ENCODE measurements at places on chromosomes 5 and 9.

DNA sequence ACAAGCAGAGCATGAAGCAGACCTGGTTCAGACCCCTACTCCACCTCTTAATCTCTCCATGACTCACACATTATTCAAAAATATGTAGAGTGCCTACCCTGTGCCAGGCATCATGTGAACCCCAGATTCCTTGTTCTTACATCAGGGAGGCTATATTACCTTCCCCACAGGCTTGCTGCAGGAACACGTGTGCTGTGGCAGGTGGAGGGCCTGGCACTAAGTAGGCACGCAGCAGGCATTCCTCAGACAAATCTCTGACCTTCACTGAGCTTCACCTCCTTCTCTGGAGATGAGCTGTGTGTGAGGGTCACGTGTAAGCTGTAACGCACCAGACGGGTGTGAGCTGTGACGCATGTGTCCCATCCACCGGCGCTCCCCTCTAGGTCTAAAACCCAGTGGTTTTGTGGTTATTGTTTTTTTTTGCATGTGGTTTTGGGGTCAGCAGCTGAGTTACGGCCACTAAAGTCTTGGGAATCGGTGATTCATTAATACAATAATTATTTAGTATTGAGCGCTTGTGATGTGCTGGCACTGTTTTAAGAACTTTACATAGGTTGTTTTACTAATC, 30.3 kb downstream of the ANGPTL2 start:
- no peaks in the 10 kb centered on the region for H3K36me3 ChIP-seq
- H3K27me3 ChIP-seq, result no peaks in the 10 kb centered on the region
- H3K27ac ChIP-seq, result no peak overlapping the region
- no peak overlapping the region for H3K4me3 ChIP-seq

DNA sequence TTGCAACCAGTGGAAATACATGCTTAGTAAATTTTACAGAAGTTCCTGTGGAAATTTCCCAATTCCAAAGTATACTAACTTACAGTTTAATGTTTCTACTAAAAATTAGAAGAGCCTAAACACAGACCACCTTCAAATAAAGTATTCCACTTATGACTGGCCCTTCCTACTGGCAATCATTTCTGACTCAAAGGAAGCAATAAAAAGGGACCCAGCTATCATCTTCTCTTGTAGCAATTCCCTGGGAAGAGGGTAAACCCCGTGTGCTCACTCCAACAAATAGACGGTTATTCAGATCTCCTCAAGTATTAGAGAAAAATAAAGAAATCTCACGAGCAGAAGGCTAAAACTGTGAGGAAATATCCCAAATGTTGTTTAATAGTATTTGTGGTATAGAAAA, 43.3 kb downstream of the GOLPH3 start:
- H3K4me1 ChIP-seq, result peaks cover 22% of the 10 kb centered on the region
- no peak overlapping the region for H3K4me3 ChIP-seq
- peak overlapping the region; percentile 1 for H3K27ac ChIP-seq
- no peak for DNase-seq
- H3K36me3 ChIP-seq, result peaks cover 66% of the 10 kb centered on the region
- no peaks in the 10 kb centered on the region for H3K27me3 ChIP-seq

DNA sequence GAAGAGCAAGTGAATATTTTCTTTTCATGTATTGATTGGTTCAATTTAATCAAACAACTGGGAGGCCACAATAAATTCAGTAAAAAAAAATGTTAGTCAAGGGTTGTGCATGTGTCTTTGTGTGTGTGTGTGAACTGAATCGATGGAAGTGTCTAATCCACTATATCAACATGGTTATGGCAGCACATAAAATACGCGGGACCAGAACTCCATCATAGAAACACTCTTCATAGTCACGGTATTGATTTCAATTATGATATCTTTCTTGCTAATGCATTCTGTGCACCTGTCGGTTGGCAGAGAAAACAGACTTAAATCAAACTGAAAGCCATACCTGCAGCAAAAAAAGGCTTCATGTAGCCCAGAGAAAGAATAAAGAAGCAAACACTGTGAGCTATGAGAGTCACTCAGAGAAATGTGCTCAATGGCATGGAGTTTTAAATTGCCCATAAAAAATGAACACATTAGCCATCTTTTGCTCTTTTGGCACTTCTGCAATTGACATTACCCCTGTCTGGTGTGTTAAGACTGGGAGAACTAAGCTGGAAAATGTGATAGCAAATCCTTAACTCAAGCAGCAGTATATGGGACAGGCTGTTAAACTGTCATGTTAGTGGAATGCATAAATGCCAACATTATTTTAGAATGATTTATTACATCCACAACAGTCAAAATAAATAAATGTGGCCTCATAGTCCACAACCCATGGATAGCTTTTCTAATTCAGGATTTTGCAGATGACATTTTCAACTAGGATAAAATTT, 642.4 kb upstream of the C9orf72 start:
- no peak overlapping the region for H3K27ac ChIP-seq
- H3K4me3 ChIP-seq, result no peak overlapping the region
- no peaks in the 10 kb centered on the region for H3K4me1 ChIP-seq
- H3K36me3 ChIP-seq, result no peaks in the 10 kb centered on the region
- H3K27me3 ChIP-seq, result no peaks in the 10 kb centered on the region

DNA sequence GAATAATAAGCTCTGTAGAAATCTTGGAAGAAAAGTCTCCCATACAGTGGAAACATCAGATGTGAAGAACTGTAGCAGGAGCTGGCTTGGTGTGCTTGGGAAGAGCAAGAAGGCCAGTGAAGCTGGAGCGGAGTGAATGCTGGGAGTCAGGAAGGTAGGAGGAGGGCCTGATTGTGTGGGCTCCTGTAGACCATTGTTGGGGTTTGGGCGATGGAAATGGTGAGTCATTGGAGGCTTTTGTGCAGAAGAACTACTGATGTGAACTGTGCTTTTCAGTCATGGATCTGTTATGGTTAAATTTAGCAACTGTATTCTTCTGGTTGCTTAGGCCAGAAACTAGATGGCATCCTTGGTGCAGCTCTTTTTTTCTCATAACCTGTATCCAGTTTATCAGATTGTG, 2.3 kb downstream of the ICE1 start:
- H3K4me1 ChIP-seq, result peaks cover 13% of the 10 kb centered on the region
- no peak for DNase-seq
- no peaks in the 10 kb centered on the region for H3K27me3 ChIP-seq

DNA sequence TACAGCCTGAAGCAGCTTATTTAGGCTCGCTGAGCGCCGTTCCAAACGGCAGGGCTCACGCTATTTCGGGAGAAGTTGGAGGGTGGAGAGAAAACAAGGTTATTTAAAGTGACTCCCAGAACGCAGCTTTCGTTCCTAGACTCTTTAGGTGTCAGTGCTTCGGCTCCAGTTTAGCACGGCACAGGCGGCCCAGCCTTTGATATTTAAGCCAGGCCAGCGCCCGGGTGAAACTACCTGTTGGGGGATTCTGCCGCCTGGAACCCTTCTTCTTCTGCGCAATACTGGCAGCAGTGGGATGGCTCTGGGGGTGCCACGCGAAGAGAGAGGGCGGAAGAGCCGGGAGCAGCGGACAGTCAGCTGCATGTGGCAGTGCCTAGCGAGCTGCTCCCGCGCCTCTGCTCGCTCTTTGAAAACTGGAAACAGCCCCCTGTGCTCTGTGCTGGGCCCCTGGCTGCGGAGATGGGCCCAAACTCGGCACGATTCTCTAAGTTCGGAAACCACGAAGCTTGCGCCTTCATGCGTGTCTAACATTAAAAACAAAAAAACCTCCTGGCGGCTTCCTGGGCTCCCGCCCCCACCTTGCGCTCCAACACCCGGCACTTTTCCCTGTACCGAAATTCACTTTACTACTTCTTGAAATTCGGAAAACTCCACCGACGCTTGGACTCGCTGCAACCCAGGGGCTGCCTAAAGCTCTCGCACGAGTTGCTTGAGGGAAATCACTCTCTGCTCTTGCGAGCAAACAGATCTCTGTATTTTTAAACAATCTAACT, 34.6 kb upstream of the NFIB start:
- no peak overlapping the region for H3K4me3 ChIP-seq
- H3K36me3 ChIP-seq, result no peaks in the 10 kb centered on the region
- H3K27me3 ChIP-seq, result peaks cover 72% of the 10 kb centered on the region
- peaks cover 7% of the 10 kb centered on the region for H3K4me1 ChIP-seq
- DNase-seq, result no peak

GRCh38 chr5:44089424-44090144, 299.6 kb downstream of the FGF10 start:
- H3K4me1 ChIP-seq, result no peaks in the 10 kb centered on the region
- no peak overlapping the region for H3K4me3 ChIP-seq

- no peak overlapping the region for H3K27ac ChIP-seq
- H3K4me3 ChIP-seq, result no peak overlapping the region
- no peaks in the 10 kb centered on the region for H3K36me3 ChIP-seq
Measured at GRCh38 chr5:168346417-168346816, 55.0 kb downstream of the WWC1 start.

GRCh38 chr9:113409883-113410206, 630 bp downstream of the POLE3 start:
- H3K36me3 ChIP-seq, result peaks cover 33% of the 10 kb centered on the region
- no peak for DNase-seq
- peak overlapping the region; percentile 97 for H3K4me3 ChIP-seq
- peak overlapping the region; percentile 99 for H3K27ac ChIP-seq

GRCh38 chr9:32490601-32491000, 35.4 kb downstream of the RIGI start:
- H3K27me3 ChIP-seq, result no peaks in the 10 kb centered on the region
- H3K4me1 ChIP-seq, result no peaks in the 10 kb centered on the region
- peaks cover 36% of the 10 kb centered on the region for H3K36me3 ChIP-seq

DNA sequence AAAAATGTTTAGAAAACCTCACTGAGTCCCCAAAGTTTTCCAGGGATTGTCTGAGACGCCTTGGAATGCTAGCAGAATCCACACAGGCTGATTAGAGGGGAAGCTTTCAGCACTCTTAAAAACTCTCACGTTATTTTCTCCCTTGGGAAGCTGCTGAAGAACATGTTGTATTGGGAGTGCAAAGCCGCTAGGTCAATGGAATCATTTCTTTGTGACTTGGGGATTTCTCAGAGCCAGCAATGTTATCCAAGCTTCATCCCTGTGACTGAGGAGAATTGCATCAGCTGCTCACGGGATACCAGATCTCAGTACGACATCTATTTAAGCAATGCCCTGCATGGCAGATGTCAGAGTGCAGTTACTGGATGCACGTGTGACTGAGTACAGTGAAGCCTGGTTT, 426.4 kb upstream of the MPDZ start:
- H3K36me3 ChIP-seq, result no peaks in the 10 kb centered on the region
- DNase-seq, result no peak
- no peak overlapping the region for H3K4me3 ChIP-seq

- no peaks in the 10 kb centered on the region for H3K36me3 ChIP-seq
- H3K4me3 ChIP-seq, result no peak overlapping the region
- no peaks in the 10 kb centered on the region for H3K27me3 ChIP-seq
- no peak overlapping the region for H3K27ac ChIP-seq
- DNase-seq, result no peak
Measured at GRCh38 chr5:92177926-92178487, 794.9 kb upstream of the ARRDC3 start.

- H3K4me3 ChIP-seq, result no peak overlapping the region
- no peak overlapping the region for H3K27ac ChIP-seq
- H3K27me3 ChIP-seq, result no peaks in the 10 kb centered on the region
- peaks cover 31% of the 10 kb centered on the region for H3K4me1 ChIP-seq
Measured at GRCh38 chr9:5004481-5004880, 19.4 kb downstream of the JAK2 start.

GRCh38 chr9:137228506-137228967, 1.2 kb downstream of the RNF224 start:
- no peak overlapping the region for H3K27ac ChIP-seq
- H3K36me3 ChIP-seq, result no peaks in the 10 kb centered on the region
- H3K27me3 ChIP-seq, result no peaks in the 10 kb centered on the region
- H3K4me3 ChIP-seq, result no peak overlapping the region
- DNase-seq, result no peak

DNA sequence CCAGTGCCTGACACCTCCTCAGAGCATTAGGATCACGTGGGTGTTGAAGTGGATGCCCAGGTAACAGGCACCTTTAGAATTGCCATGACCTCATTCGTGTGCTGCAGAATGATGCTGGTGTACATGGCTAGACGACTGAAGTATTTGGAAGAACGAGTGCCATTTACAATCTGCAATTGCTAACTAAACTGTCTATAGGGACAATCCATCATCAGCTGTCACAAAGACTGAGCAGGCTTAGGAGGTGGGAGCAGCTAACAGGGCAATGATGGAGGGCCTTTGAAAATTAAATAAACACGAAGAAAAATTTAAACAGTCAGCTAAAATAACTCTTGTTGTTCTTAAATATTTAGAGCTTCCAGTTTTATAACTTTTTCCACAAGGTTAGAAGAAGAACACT, 375.8 kb downstream of the GADD45G start:
- H3K36me3 ChIP-seq, result no peaks in the 10 kb centered on the region
- peaks cover 34% of the 10 kb centered on the region for H3K4me1 ChIP-seq
- no peak overlapping the region for H3K4me3 ChIP-seq
- no peak overlapping the region for H3K27ac ChIP-seq
- peaks cover 30% of the 10 kb centered on the region for H3K27me3 ChIP-seq

- H3K4me1 ChIP-seq, result peaks cover 5% of the 10 kb centered on the region
- no peak overlapping the region for H3K27ac ChIP-seq
- H3K27me3 ChIP-seq, result peaks cover 39% of the 10 kb centered on the region
- no peaks in the 10 kb centered on the region for H3K36me3 ChIP-seq
Measured at GRCh38 chr9:21789541-21790037, 12.8 kb upstream of the MTAP start.

DNA sequence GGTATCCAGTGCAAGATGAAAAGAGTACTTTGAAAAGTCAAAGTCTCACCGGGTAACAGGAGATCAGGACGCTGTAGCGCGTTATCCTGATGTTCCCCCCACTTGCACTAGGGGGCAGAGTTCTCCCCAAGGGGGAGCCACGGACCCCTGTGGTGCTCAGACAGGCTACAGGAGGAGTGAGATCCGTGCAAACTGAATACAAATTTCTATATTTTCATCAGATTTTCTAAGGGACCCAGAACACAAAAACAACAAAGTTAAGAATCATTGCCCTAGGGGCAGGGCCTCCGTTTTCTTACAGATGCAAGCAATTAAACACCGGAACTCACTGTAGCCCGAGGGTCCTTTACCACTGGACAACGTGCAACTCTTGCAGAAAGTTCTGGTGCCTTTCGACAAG, 2.0 kb downstream of the MYO10 start:
- H3K27me3 ChIP-seq, result peaks cover 60% of the 10 kb centered on the region
- H3K36me3 ChIP-seq, result no peaks in the 10 kb centered on the region
- peak overlapping the region; percentile 45 for H3K4me3 ChIP-seq
- H3K27ac ChIP-seq, result no peak overlapping the region

DNA sequence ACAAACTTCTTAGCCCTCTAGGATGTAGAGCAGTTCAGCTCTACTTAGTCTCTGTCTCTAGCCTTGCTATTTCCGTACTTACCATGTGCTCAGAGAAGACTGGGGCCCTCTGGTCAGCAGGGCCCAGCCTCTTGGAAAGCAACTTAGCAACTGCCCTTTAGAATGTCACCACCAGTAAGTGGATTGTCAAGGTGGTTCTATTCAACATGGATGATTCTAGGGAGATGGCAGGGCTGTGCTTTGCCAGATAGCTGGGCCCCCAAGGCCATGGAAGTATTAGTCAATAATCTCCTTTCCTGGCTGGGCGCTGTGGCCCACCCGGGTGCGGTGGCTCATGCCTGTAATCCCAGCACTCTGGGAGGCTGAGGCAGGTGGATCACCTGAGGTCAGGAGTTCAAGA, 177.6 kb upstream of the MVB12B start:
- no peak overlapping the region for H3K27ac ChIP-seq
- H3K36me3 ChIP-seq, result no peaks in the 10 kb centered on the region
- H3K27me3 ChIP-seq, result peaks cover 16% of the 10 kb centered on the region
- H3K4me3 ChIP-seq, result no peak overlapping the region

All from activated T-helper 2 cell treated with anti-CD3 and anti-CD28 coated beads, Interferon-gamma antibody, Interleukin-2, Interleukin-4, amounts not matched to agents 10 μg/mL and 5 μg/mL and 100 μg/mL, durations not matched to agents 14 hours and 24 hours and 36 hours (primary cell).